Immature natural killer cell (primary cell): ENCODE measurements at places on chromosomes 2 and 18.

DNA sequence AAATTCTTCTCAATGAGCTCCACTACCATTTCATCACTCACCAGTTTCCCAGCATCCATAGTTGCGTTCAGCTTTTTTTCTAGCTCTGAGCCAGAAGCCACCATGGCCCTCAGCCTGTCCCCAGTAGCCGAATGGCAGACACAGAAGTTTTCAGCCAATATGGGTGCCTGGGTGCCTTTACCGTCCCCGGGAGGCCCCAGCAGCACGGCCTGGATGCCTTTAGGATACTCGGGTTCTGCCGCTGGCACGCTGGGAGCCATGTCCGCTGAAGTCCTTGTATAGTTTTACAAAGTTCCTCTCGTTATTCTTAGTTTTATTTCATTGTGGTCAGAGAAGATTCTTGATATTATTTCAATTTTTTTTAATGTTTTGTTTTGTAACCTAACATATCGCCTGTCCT, 187.2 kb downstream of the MEMO1 start:
- DNase-seq, result no peak

- DNase-seq, result peak; percentile 58
Measured at GRCh38 chr2:36780231-36780839, 83.8 kb downstream of the VIT start.

GRCh38 chr2:70475266-70475665, 78.4 kb downstream of the TGFA start:
- DNase-seq, result peak; percentile 43

GRCh38 chr2:66649006-66649405, 214.1 kb downstream of the MEIS1 start:
- no peak for DNase-seq

DNA sequence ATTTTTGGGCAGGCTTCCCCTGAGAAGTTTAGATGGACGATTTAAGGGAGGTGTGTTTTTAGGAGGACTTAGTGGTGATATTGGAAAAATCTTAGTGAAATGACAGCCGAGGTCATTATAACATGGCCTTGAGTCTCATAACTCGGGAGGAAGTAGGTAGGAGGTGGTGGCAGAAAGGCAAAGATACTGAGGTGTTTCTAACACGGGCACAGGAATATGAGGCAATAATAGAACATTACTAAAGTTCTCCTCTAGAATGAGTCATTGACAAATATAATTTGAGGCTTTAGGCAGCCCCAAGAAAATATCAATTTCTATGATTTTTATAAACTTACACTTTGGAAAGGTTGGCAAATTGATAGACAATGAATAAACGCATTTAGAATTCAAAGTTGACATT, 146.1 kb upstream of the ZEB2 start:
- no peak for DNase-seq

DNA sequence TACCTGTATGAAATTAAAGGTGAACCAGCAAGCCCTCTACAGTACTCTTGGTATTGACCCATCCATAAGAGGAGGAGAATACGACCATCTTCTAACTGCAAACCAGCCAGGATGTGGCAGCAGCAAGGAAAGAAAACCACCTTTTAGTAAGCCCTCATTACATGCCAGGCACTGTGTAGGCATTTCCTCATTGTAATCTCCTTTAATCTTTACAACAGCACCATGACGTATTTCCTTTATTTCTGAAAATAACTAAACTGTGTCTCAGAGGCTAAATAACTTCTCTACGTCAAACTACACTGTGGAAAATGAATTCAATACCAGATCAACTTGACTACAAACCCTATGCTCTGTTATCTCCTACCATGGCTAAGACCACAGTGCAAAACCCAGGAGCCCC, 18.2 kb downstream of the WDR35 start:
- DNase-seq, result peak; percentile 55

DNA sequence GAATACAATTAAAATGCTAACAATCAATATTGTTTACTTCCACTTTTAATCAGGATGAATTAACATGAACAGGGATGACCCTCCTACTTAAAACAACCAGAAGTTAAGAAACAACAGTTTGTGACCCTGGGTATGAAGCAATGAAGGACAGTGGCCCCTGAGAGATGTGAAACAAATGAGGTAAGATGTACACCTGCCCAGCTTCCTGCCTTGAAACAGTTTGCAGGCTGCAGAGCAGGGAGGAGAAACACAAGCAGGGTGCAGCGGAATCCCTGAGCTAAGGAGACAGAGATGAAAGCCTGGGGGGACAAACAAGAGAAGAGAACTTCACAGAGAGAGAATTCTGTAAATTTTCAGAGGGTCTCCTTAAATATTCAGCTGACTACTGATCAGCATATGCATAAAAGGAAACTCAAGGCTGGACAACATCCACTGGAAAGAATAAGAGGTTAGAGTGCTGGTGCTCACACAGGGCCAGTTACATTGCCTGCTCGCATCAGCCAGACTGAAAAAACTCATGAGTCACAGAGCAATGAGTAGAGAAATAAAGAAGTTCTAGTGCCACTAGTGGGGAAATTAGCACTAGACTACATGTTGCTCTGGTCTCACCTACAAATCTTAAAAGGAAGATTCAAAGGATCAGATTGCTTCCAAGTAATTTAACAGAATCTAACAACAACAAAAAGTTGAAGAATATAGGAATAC, 106.4 kb downstream of the PID1 start:
- DNase-seq, result no peak

DNA sequence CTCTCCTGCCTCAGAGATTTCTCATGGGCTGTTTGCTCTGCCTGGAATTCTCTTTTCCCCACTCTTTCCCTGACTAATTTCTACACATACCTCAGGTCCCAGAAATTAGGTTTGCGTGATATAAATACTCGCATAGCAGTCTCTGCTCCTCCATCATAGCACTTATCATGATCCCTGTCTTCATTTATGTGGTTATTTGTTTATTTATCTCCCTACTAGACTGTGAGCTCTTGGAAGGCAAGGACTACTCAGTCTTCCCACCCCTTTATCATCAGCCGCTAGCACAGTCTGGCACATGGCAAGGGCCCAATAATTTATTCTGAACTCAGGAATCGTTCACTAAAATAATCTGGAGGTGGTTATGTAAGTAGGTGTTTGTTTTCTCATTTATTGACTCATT, 79.3 kb downstream of the ADCYAP1 start:
- no peak for DNase-seq

DNA sequence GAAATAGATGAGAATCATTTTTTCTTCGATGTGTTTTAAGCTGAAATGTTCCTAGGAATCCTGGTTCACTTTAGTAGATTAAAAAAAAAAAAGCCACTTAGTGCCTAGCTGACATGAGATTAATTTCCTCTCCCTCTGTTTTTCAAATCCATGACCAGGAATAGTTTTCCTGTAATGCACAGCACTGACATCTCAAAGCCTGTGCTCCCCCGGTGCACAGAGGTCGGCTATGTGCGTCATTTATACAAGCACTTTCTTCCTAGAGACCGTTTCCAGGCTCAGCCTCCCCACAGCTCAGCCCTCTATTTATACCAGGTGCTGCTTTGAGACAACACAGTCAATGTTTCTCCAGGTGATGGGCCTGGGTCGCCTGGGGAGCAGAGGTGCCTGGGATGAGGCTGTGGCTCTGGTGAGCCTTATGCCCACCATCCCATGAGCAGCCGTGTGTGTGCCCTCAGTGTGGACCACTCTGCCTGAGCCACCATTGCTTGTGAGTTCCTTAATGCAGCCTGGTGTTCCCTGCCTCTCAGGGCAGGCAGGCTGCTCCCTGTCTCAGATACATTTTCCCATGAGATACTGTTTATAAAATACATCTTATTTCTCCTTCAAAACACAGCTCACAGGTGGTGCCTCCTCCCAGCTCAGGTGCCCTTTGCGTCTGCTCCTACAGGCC, 515.7 kb upstream of the HS6ST1 start:
- no peak for DNase-seq

DNA sequence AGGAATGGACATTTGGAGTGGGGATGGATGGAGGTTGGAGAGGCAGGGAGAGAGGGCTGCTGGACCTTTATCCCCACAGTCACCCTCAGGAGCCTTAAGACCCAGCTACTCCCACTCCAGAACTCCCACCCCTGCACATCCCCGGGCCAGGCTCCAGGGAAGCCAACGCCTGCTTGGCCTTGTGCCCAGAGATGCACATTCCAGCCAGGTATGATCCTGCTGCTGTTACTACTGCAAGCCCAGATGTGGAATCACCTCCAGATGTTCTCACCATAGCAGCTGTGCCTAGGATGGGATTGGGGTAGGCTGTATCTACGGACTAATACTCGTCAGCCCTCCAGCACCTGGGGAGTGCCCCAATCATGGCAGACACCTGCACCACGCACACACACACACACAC, 71.7 kb downstream of the ZFP36L2 start:
- no peak for DNase-seq

DNA sequence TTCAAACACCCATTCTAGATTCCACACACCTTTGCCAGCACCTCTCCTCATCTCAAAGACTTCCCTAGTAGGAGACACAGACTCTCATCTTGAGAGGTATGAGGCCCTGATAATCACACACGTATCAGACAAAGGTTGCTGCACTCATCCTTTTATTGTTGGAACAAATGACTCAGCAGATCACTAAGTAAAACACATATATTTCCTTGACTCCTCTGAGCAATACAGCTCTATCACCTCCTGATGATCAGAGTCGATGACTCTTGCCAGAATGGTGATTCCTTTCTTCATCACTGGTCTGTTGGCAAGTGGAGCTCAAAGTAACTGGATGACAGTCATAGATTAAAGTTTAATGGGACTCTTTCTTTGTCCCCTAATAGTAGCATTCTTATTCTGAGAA, 1049.2 kb upstream of the ZEB2 start:
- no peak for DNase-seq

GRCh38 chr2:65869296-65869695, 436.9 kb upstream of the SPRED2 start:
- DNase-seq, result no peak

- no peak for DNase-seq
Measured at GRCh38 chr2:9654452-9655100, 23.8 kb upstream of the YWHAQ start.

- DNase-seq, result no peak
Measured at GRCh38 chr18:37254236-37254754, 311.3 kb downstream of the CELF4 start.

GRCh38 chr2:128732976-128733431, 414.3 kb upstream of the HS6ST1 start:
- no peak for DNase-seq

DNA sequence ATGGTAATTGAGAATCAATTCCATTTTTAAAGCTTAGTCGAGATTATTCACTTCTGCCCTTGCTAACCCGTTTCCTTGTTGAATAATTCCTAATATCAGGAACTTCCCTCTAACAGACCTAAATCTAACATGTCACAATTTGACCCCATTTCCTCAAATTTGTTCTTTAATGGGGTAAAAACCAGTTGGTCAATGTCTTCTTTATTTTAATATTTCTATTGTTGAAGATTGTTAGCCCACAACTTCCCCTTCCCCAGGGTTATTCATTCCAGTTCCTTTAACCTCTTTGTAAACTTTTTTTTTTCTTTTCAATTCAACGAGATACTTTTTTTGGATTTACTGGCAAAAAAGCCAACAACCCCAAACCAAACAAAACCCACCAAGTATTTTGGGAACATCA, 7.3 kb downstream of the TNFRSF11A start:
- DNase-seq, result no peak
